T-helper 22 cell (primary cell): ENCODE measurements at places on chromosomes 7 and 10.
A peak's percentile ranks its signal among the peaks of the same experiment; 100 is the strongest.

GRCh38 chr10:26448706-26449435 is 10.7 kb downstream of the APBB1IP start:
- peak; percentile 65 for DNase-seq

DNA sequence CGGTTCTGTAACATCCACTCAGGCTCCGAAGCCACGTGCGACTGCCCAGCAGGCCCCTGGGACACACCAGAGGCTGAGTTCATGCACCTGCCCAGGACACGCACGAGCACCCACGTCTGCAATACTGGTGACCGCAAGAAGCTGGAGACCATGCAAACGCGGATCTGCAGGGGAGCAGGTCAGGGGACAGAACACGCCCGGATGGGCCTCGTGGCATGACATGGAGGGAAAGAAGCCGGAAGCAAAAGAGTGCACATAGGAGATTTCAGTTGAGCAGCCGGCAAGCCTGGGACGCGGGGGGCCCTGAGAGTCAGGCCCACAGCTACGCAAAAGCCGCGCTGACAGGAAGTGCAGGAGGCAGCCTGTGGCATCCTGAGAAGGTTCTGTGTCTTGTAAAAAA is 73.7 kb downstream of the FOXL3 start:
- no peak for DNase-seq

DNA sequence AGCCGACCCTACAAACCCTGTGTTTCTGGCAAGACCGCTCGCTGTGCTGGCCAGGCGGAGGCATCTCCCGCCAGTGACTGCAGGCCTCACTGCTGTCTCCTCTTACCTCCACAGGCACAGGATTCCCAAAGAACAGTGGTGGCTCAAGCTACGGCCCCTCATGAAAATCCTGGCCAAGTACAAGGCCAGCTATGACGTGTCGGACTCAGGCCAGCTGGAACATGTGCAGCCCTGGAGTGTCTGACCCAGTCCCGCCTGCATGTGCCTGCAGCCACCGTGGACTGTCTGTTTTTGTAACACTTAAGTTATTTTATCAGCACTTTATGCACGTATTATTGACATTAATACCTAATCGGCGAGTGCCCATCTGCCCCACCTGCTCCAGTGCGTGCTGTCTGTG is 36.2 kb downstream of the PITRM1 start:
- no peak for DNase-seq

DNA sequence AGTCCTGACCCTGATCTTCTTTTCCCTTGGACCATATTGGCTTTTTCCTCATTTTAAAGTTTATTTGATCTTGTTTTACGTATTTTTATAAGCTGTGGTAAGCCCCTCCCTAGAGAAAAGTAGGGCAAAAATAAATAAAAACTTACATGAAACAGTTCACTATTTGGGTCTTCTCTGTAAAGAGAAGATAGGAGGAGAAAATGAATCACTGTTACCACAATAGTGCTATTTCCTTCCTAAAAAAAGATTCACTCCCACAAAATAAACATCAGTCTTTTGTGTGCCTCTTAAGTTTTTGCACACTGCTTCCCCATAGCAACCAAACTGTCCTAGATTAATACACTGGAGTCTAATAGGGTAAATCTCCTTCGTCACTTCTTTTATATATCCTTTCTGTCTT is 1.4 kb upstream of the SVIL start:
- DNase-seq, result peak; percentile 21

- no peak for DNase-seq
These were observed 53.5 kb upstream of the SVIL start for GRCh38 chr10:29688230-29688661.

- DNase-seq, result no peak
These were observed 99.0 kb upstream of the GATA3 start for GRCh38 chr10:7955446-7955845.

DNA sequence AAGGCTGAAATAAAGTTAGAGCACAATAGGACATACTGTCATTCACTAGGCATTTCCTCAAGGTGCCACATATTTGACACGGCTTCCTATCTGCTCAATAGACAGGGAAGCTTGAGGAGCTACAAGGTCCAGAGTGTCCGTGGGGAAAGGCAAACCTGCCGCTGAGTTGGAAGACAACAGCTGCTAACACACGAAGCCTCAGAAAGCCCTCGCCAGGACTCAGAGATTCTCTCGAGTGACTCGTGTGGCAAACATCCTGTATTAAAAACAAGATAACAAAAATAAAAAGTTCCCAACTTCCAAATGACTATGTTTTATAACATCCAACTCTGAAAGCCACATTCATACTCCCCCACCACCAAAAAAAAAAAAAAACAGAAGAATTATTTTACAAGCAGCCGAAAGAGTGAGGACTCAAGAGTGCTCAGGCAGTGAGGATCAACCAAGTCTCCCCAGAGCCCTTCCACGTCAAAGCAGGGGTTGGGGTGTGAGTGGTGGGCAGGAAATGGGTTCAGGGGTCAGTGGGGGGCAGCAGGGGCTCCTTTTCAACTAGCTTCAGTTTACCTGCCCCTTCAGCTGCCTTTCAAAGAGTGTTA is 67.6 kb downstream of the STK17A start:
- DNase-seq, result no peak

DNA sequence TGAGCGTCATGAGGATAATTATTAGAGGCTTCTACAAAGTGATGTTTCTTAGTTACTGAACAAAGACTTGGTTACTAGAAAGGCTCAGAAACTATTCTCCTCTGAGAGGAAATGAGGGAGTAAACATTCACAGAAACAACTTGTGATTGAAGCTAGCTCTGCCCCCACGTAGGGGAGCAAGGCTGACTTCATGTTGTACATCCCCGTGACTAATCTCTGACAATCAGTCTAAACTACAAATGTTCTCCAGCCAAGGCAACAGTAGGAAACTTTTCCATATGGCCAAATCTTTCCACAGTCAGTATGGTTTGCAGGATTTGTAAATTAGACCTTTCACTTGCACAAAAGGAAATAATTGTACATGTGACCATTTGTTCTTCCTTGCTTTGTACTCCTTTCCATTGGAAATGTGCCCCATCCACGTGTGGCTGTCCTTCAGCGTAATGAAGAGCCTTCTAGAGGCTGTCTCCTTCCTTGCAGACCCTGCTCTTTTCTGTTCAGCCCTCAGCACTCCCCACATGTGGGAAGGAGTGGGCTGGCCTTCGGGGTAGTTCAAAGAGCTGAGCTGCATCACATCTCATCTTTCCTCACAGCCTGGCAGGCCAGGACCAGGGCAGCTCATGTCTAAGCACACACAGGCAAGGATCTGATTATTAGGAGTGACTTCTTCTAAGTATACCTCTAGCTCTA is 93.5 kb downstream of the PCGF5 start:
- DNase-seq, result no peak

DNA sequence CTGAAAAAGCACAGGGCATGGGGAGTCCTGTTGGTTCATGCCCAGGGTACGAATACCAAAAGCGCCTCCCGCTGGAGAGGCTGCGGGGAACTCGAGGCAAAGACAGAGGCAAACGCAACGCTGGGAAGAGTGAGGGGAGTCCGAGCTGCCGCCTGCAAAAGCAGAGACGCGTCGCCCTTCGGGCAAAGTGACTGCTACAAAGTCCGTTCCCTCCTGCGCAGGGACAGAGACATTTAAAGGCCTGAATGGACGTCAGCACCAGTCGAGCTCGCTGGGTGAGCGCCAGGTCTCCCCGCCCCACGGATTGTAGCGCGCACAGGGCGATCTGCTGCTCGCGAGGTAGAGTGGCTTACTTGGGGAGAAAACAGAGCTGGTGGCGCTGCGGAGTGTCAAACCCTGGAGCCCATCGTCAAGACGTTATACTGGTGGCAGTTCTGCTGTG is 732.8 kb downstream of the ZWINT start:
- no peak for DNase-seq

DNA sequence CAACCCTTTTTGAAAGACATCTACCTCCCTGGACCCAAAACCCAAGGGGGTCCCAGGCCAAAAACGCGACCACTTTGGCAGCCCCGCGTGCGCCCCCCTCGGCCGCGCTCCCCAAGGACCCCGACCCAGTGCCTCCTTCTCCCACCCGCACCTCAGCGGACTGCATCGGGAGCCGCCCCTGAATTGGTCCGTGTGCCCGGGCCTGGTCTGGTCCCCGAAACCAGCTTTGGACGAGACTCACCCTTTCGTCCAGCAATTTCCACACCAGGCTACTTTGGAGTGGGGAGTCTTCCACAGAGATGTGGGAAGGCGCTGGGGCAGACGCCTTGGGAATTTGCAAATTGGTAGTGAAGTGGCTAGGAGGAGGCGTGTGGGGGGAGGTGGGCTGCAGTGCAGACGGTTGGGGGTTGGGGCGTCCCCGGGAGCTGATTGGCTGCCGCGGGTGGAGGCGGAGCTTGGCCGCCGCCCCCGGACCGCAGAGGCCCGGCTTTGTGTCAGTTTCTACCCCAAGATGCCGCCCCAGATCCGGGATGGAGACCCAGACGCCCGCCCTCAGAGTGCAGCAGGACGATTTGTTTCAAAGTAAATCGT is 16.9 kb downstream of the TCAF1 start:
- DNase-seq, result no peak

GRCh38 chr10:78852466-78853240 is 216.1 kb upstream of the ZMIZ1 start:
- no peak for DNase-seq

- no peak for DNase-seq
These were observed 141.9 kb downstream of the DNAJB9 start for GRCh38 chr7:108711611-108712010.

DNA sequence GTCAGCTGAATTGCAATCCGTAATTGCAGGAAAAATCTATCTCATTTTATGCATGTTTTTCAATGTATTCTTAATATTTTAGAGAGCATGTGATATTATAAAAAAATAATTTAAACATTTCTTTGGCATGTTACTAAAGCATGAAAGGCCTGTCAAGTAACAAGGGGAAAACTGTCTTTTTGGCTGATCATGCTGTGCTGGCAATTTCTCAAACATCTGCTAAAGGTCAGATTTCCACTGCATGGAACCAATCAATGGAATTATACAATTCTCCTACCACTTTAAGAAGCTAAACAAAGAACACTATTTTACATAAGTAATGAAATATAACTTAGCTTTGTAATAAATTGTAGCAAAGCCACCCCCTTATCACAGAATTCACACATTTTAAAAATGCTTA is 49.4 kb downstream of the JMJD1C start:
- no peak for DNase-seq

- DNase-seq, result no peak
These were observed 36.9 kb downstream of the ENTPD1 start for GRCh38 chr10:95792874-95793285.

DNA sequence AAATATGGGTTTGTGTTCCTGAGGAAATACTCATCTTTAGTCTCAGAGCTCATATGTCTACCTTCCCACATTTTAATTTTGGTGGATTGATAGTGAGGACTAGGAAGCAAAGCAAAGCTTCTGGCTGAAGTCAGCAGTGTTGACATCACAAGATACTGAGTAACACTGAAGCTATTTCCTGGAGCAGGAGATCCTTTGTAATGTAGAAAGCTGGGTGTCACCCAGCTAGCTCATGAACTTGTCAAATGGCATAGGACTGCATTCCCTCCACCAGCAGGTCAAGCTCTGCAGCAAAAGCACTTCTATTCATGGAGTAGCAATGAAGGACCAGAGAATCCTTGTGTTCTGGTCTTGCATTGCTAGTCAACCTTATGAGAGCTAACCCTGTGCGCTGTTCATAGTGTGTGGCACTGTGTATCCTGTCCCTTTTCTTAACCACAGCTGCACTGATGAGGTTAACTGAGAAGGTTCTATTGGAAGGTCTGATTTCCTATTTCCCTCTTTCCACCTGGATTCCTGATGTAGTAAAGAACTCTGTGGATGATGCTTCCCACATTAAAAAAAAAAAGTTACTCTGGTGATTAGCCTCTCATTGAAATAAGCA is 94.8 kb upstream of the ZNF804B start:
- DNase-seq, result no peak

DNA sequence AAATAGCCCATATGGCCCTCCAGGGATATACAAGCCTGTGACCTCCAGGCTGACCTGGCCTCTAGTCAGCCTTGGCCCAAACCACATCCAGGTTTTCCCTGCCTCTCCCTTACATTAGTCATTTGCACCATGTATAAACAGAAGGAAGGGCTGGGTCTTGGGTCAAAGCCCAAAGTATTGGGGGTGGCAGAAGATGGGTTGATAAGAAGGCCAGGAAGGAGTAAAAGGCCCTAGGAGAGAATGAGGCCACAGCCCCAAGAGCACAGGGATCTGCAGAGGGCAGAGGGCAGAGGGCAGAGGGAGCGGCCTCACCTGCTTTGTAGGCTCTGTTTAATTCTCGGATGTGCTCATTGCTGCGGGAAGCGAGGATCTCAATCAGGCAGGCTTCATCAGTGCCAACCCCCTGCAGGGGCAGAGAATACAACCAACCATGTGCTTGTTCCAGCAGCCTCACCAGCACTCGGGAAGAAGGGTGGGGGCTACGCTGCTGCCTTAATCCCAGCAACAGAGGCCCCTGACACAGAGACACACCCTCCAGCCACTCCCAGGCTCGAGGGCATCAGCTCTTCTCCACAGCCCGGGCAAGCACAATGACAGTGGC is 31.3 kb downstream of the PLAC9 start:
- no peak for DNase-seq

DNA sequence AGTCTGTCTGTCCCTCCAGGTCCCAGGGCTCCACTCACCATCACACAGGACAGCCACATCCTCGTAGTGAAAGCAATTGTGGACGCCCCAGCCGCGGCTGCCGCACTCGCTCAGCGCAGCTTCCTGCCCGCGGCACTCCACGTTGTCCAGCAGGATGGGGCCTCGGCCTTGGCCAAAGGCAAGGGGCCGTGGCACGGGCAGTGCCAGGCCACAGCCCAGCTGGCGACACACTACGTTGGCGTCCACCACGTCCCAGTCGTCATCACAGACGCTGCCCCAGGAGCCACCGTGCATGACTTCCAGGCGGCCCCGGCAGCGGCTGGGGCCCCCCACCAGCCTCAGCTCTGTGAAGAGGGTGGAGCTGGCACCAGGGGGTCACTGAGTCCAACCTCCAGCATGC is 9.2 kb downstream of the SSC4D start:
- no peak for DNase-seq

- DNase-seq, result no peak
These were observed 241.6 kb downstream of the HPSE2 start for GRCh38 chr10:98994030-98994429.

GRCh38 chr7:17947620-17948019 is 7.3 kb upstream of the SNX13 start:
- DNase-seq, result no peak

DNA sequence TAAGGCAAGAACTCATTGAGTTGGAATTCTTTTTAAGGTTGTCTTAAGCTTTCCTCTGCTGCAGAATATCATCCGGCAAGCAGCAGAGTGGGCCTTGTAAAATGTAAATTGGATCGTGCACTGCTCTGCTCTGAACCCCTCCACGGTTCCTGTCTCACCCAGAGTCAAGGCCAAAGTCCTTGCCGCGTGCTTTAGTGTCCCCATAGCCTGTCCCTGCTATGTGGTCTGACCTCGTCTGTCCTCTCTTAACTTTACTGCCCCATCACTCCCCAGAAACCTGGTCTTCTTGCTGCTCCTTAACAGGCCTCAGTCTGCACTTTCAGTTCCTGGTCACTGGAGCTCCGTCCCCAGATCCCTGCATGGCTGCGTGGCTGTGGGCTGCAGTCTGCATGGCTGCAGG is 121.6 kb upstream of the SDK1 start:
- DNase-seq, result no peak

GRCh38 chr7:113143486-113144257 is 25.3 kb upstream of the SMIM30 start:
- DNase-seq, result no peak

- no peak for DNase-seq
These were observed 570.2 kb downstream of the PHTF2 start for GRCh38 chr7:78368771-78369170.
